ENCODE measurements at places on chromosomes 4 and X. TPM values are rescaled to one million over a fixed set of nuclear protein-coding genes. Genes with fewer than 3 reads are reported as not detected.

DNA sequence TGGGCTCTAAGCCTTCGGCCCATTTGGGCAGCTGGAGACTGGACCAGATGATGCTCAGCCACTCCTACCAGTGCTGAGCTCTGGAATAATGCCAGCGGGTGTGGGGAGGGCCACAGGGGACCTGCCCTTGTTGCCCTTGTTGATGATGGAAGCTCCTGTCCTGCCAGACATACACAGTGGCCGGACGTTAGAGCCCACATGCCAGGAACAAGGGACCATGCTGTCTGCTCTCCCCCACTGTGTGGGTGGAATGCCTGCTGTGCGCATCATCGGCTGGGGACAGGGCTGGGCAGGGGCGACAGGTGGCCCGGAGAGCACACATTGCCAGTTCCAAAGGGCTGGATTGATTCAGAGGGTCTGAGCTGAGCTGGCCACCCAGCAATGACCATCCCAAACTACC lies 2.0 kb downstream of the ABLIM2 start:
- peak; percentile 44 for DNase-seq

DNA sequence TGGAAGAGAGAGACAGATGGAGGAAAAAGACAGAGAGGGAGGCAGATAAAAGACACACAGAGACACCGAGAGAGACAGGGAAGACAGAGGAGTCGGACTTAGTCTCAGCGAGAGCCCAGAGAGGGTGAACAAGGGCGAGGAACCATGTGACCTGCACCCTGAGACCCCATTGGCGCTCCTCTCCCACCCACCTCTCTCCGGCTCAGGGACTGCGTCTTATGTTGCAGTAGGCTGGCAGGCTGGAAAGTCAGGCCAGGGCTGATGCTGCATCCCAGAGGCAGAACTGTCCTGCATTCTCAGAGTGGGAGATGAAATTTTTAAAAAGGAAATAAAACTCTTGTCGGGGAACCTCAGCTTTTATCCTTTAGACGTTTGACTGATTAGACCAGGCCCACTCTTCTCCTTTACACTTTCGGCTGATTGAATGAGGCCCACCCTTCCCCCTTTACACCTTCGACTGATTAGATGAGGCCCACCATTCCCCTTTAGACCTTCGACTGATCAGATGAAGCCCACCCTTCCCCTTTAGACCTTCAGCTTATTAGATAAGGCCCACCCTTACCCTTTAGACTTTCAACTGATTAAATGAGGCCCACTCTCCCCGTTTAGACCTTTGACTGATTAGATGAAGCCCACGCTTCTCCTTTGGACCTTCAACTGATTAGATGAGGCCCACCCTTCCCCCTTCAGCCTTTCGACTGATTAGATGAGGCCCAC lies 29.5 kb upstream of the IL3RA start:
- DNase-seq = no peak

- DNase-seq = no peak
Measured at GRCh38 chr4:185797018-185797417, 15.0 kb downstream of the SORBS2 start.

The SOWAHD gene
- total RNA-seq = 0.32 TPM

DNA sequence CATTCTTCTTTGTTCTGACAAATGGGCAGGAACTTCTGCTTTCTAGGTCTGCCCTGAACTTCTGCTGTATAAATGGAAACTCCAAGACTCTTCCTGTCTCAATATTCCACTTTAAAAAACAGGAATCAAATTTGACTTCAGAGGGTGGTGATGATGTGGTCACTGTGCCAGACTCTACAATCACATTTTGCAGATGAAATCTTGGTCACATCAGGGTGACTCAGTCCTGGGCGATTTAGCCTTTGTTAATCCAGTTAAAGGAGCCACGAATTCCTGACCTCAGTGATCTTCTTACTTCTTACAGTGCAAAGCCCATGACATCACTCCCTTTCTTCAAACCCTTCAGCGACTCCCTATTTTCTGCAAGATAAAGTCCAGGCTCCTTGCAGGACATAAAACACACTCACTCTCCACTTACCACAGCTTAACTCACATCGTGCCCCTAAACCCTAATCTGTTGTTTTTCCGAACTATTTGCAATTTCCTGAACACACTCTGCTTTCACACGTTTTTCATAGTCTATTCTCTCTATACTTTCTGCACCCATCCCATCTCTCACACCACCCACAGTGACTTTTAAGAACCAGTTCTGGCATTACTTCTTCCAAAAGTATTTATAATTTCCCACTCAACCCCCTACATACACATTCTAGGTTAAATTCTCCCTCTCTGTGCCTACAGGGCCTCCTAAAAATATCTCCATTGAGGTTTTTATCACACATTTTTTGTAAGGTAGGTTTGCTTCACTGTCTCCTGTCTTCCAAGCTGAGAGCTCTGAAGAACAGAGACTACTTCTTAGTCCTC lies 11.1 kb downstream of the GASK1B start:
- no peak for DNase-seq
